ENCODE measurements at places on chromosomes 11 and 22.

DNA sequence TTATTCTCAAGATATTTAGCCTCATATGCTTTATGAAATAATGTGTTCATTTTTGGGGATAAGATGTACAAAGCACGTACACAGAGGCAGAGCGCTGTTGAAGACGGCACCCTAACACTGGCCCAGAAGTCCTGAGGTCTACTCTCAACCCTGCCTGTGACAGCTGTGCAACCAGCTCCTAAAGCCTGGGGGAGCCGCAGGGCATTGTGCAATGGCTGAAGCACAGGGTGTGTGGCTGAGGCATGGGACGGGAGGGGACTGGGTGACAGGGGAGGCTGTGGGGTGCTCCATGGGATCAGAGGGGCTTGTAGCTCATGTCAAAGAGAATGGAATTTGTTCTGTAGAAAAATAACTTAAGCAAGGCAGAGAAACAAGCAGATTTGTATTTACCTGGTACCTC lies 27.7 kb downstream of the FAM227A start:
- DNase-seq, result no peak

- DNase-seq, result no peak
Measured at GRCh38 chr11:69380921-69381581, 87.1 kb downstream of the MYEOV start.

GRCh38 chr22:31148953-31149627 lies 8.8 kb upstream of the PLA2G3 start:
- peak; percentile 36 for DNase-seq

- no peak for DNase-seq
Measured at GRCh38 chr11:40597546-40598113, 861.8 kb downstream of the LRRC4C start.

GRCh38 chr11:33362051-33362910 lies 105.1 kb downstream of the HIPK3 start:
- no peak for DNase-seq
